ENCODE measurements at places on chromosomes 7 and 10.

GRCh38 chr7:117479225-117480054, at the start of gene CFTR:
TSS of gene CFTR (plus strand) at chr7:117480025. CDS start at chr7:117480095, 70 bp downstream.
- DNase-seq = no peak

DNA sequence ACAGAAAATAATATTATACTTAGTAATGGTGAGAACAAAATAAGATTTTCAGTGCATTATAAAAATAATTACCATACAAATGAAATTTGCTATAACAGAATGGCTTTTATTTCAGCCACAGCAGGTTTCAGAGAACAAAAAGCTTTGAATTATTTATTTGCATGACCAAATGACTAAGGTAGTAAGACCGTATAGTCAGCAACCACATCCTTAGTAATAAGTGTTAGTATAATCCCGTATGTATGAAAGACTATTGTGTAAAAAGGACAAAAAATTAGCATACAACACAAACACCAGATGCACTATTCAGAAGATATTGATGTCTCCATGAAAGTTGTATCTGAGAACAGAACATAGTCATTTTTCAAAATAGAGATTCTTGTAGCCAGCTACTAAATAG, 12.2 kb downstream of the PDZD8 start:
- no peak for DNase-seq

- DNase-seq = no peak
These were observed at the start of gene CLIP2 for GRCh38 chr7:74289018-74289658. TSS of gene CLIP2 (plus strand) at chr7:74289407. CDS start at chr7:74317547, 28,140 bp downstream.

DNA sequence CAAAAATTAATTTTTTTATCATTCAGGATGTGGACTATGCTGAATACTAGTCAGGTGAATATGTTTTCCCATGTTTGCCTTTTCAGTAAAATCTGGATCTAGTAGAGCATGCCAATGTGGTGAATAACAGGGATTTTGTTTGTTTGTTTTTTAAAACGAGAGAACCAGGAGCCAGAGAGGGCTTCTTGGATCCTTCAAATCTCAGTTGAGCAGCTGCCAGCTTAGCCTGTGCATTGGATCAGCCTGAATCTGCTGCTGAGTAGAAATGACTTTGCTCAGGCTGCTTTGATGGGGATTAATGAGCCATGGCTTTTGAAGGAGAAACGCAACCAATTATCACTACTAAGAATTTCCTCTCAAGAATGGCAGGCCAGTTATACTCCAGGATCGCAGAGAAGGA, 493.8 kb downstream of the ARL4A start:
- no peak for DNase-seq

GRCh38 chr10:11608159-11609013, 3.1 kb downstream of the USP6NL start:
- no peak for DNase-seq

DNA sequence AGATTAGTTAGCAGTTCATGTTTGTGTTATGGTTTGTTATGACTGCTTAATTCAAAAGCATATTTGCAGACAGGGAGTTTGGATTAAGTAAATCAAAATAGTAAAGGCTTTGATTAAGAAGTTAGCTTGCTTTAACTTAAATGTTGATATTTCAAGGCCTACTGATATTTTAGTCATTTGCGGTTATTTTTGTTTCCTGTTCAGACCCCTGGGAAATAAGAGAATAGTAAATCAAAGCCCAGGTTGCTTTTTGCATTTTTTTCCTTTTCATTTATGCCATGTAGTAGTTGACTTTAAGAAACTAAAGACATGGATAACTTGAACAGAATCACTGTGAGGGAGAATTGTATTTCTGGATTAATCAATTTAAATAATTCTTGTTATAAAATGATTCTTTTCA, 77.3 kb downstream of the HDAC9 start:
- DNase-seq = no peak

GRCh38 chr10:74453169-74453568, 302.1 kb downstream of the ADK start:
- DNase-seq = no peak

DNA sequence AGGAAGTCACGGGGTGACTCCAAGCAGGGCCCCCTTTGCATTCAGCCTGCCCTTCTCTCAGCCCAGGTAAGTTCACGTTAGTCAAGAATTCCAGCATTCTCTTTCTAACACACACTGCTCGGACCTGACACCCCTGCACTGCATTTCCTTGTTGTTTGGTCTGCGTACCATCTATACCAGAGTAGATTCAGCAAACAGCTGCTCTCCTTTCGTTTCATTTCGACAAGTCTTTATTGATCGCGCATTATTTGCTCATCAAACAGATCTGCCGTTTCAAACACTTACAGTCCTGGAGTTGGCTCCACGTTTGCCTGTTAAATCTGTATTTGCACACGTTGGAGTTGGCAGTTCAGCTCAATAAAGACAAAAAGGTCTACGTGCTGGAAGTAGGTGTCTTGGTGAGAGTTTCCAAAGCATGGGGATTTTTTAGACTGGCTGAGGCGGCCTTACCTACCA, 495.1 kb downstream of the RPS24 start:
- DNase-seq = no peak

- no peak for DNase-seq
These were observed 88.6 kb downstream of the VWDE start for GRCh38 chr7:12315049-12315448.

- no peak for DNase-seq
These were observed 13.2 kb downstream of the HDAC9 start for GRCh38 chr7:18508443-18509427.

DNA sequence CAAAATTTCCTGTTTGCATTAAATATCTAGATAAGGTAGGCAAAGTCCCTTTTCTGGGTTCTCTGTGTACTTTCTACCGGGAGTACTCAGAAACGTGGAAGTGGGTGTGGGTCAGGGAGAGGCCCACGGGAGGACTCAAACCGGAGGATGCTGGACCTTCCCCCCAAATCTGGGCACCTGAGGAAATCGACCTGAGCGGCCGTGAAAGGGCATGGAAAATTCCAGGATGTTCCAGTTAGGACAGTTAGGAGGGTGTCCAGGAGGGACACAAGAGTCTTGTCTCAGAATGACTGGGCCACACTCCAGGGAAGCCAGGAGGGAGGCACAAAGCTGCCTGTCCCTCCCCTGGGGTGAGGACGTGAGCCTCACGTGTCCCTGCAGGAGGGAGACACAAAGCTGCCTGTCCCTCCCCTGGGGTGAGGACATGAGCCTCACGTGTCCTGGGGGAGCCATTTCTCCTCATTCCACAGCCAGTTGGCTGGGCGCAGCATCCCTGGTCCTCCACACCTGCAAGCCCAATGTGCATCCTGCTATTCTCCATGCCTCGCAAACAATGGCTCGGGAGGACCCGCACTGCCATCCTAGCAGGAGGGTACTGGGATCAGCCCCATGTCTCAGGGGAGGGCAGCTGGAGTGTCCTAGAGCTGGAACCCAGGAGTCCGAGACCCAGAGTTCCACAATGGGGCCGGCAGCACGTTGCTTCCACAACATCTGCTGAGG, 190.5 kb upstream of the PPP2R2D start:
- no peak for DNase-seq

- DNase-seq = no peak
These were observed 162.3 kb downstream of the ITGB1 start for GRCh38 chr10:32795598-32796183.

GRCh38 chr10:71204746-71205145, 7.6 kb upstream of the UNC5B start:
- no peak for DNase-seq

GRCh38 chr10:132163278-132163765, 23.4 kb upstream of the DPYSL4 start:
- no peak for DNase-seq

GRCh38 chr7:2231992-2232765, 566 bp downstream of the MAD1L1 start:
- DNase-seq = no peak

DNA sequence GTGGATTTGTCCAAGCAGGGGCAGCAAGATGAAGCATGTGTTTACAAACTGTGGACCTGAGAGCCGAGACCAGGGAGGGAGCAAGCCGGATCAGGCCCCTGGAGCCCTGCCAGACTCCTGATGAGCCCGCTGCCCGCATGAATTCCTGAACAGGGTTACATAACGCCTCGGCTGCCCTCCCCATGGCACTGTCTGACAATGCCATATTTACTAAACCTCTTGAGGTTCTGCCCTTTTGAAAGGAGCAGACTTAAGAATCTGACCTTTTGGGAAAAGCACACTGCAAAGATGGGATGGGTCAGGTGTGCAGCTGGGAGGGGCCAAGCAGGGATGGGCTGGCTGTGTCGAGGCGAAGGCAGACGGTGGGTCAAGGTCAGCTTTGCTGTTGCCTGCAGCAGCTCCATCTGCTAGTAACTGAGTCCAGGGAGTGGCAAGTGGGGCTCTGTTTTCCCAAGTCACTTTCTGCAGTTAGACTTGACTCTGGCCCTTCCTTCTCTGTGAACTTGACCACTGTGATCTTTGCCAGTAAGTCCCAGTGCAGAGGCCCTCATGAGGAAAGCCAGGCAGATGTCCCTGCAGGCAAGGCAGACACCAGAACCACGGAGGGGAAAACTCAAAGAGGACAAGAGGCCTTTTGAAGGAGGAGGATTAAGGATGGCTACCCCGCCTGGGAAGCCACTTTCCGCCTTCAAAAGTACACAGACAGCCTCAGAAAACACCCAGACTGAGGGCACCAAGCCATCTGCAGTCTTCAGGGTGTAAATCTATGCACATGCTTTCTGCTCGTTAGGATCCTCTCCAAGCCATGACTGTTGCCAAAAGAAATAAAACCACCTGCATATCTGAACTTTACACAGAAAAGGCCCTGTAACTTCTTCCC, 175.8 kb downstream of the TNS3 start:
- no peak for DNase-seq

DNA sequence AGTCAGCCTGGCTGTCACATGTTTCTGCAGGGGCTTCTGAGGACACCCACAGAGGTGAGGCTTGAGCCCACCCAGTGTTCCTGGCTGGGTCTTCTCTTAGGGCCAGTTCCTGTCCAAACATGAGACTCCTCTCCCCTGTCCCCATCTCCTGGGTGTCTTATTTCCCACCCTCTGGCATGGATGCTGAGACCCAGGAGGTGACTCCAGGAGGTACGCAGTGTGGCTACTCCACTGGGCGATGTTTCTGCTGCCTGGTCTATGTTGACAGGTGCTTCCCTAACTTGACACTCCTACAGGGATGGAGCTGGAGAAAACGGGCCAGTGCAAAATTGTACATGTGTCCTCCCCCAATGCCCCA, 26.3 kb upstream of the LOXL4 start:
- DNase-seq = no peak

DNA sequence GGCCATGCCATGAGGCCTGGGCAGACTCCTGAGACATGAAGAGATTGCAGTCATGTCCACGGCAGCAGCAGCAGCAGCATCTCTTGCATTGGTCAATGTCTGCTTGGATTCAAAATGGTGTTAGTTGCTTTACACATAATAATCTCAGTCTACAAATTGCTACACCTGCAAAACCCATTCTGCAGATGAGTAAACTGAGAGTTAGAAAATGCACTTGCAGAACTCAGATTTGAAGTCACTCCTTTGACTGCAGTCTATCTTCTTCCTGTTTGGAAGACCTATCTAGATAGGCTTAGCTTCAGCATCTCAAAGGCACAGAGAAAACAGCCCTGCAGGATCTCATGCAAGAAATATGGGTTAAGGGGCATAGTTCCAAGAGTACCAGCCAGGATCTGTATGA, 350.3 kb downstream of the TNS3 start:
- DNase-seq = no peak

DNA sequence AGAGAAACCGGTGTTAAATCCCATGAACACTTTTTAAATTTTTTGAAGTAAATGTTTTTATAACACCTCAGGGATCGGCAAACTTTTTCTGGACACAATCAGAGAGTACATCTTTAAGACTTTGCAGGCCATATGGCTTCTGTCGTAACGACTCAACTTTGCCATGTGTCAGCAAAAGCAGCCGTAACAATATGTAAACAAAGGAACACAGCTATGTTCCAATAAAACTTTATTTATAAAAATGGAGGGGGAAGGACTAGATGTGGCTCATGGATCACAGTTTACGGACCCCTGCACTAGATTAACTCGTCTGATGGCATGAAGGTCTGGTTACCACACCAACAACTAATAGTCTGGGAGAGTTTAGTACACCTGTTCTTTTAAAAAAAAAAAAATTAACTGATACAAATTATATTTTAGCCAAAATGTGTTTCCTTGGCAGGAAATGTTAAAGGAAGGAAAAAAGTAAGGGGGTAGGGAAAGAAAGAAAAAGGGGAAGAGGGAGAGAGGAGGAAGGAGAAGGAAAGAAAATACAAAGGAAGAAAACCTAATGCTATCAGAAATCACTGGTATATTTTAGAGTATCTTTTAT, 50.2 kb downstream of the ABI1 start:
- no peak for DNase-seq

DNA sequence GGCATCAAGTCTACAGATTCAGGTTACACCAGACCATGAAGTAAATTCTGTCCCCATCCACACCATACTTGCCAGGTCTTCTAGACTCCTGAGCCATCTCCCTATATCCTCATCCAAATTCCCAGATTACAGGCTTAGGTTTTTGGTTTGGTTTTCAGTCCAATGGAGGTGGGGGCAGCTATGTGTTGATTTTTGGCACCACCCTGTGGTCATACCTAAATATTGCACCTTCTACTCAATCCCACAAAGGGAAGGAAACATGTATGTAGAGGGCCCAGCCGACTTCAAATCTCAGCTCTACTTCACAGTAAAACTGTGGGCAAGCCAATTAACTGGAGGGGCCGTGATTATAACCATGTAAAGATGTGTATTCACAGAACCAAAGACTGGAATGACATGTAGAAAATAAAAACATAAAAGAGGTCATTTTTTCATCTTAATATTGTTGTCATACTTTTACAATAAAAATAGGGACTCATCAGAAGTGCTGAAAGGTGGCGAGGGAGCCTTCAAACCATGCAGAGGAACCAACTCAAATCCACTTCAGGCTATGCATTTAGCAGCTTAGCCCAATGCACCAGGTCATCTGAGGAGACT, 19.8 kb downstream of the ERCC6 start:
- DNase-seq = no peak

- DNase-seq = no peak
These were observed 58.1 kb downstream of the WDR37 start for GRCh38 chr10:1114315-1114714.

DNA sequence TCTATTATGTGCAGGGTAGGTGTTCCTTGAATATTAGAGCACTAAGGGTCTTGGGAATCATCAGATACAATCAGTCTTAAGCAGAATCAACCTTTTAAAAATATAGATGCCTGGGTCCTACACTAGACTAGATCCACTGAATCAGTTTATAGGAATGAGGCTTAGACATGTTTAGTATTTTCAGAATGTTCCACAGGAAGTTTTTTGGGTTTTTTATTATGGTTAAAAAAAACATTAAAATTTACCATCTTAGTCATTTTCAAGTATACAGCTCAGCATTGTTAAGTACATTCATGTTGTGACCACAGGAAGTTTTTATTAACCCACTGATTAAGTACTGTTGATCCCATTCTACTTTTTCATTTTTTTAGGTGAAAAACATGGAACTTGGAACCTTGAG, 135.7 kb downstream of the LCOR start:
- DNase-seq = no peak
